T-helper 1 cell (primary cell): ENCODE measurements at places on chromosomes 16 and 17.
A peak's percentile ranks its signal among the peaks of the same experiment; 100 is the strongest.

- DNase-seq = no peak
These were observed 55.4 kb downstream of the CFDP1 start for GRCh38 chr16:75377729-75378386.

GRCh38 chr17:42387661-42388380 lies 421 bp downstream of the STAT3 start:
- peak; percentile 35 for DNase-seq

GRCh38 chr16:80741724-80742123 lies 62.7 kb downstream of the CDYL2 start:
- DNase-seq = no peak

GRCh38 chr16:4077174-4077649 lies 39.0 kb downstream of the ADCY9 start:
- DNase-seq = no peak

DNA sequence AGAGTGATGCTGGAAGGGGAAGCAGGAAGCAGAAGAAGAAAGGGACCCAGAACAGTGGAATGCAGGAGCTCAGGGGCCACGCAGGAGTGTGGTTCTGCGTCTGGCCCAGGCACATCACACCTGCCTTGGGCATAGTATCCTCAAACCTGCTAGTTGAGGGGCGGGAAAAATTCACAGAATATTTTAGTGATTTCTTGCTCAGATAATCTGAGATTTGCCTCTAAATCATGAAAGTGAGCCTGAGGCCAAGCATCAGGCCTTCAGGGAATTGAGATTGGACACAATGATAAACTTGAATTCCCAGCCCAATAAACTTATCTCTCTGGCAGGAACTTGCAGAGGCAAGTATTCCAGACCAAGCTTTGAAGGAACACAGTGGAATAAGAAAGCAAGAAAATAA lies 48.5 kb upstream of the CCL2 start:
- DNase-seq = no peak

- DNase-seq = no peak
These were observed 34.5 kb downstream of the NACA2 start for GRCh38 chr17:61556224-61557188.

DNA sequence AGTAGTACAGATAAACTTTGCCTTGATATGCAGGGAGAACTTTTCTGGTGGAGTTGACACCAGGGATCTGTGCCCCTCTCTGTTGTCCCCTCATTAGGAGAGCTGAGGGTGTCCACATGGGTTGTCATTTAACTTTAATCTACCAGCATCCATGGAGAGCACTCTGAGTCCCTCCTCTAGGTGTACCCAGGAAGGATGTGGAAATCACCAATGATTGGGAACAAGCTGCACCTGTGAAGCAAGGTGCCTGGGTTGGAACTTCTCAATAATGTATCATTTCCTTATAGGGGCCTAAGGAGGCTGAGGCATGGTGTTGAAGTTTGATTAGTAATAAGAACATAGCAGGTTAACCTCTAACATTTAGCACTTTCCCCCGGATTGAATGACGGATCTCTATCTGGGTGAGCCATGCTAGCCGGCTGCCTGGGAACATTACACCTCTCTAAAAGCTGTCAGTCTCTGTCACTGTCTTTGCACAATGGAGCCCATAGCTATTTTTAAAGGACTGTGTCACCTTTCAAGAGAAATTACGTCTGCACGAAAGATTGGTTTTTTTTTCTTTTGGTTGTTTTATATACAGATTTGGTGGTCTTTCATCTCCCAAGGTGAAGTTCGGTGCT lies 239.3 kb downstream of the MAF start:
- no peak for DNase-seq

- DNase-seq = no peak
These were observed 178.3 kb downstream of the CDK5R1 start for GRCh38 chr17:32664936-32665583.

DNA sequence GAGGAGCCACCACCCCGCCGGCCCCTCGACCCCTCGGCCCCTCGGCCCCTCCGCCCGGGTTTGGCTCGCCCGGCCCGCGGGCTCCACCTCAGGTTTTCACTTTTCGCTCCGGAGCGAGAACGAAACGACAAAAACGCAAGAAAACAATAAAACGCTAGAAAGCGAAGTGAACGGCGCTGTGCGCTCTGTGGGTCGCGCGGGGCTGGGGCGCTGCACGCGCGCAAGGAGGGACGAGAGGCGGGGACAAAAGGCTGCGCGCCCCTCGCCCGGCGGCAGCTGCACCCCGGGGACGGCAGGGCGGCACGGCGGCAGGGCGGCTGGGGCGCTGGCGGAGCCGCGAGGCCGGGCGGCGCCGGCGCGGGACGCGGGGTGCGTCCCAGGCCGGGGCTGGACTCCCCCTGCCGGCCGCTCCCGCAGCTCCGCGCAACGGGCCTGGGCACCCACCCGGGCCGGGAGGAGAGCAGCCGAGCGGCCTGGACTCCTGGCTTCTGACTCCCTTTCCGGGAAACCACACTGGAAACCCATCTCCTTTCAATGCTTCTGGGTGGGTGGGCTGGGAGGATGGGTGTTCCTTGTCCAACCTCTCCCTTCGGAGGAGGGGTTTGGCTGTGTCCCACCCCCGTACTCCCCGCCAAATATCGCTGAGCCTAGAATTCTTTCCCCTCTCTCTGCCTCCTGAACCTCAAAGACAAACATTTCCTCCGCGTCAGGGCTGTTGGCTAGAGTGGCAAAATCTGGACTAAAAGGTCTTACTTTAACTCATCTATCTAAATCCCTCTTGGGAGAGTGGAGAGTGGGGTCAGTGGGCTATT lies 9.9 kb downstream of the TBX2 start:
- DNase-seq = peak; percentile 10

GRCh38 chr16:57647136-57647875 lies 18.9 kb downstream of the ADGRG1 start:
- DNase-seq = no peak

DNA sequence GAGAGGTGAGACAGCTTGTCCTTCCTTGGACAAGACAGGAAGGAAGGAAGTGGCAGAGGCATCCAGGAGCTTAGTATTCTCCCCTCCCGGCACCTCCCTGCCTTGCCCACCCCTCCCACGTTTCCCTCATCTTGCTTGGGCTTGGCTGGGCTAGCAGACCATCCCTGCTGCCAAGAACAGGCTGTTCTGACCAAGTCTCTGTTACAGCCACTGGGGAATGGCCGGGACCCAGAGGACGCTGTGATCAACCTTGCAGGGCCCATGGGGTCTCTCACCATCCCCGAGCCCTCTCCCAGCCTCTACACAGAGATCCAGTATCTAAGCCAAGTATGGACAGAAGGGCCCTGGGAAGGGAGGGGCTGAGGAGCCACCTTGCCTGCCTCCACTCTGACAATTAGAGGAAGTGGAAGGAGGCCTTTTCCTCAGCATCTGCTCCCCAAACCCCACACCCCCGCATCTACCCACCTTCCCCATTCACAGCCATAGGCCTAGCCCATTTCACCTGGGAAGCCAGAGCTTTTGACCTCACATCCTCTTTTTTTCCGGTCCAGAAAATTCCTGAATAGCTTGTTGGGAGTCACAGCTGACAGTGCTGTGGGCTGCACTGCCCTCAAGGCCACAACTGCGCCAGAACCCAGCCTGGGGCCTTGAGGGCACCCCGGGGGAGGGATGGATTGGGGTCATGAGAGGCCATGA lies 14.1 kb downstream of the CD300LG start:
- DNase-seq = no peak

DNA sequence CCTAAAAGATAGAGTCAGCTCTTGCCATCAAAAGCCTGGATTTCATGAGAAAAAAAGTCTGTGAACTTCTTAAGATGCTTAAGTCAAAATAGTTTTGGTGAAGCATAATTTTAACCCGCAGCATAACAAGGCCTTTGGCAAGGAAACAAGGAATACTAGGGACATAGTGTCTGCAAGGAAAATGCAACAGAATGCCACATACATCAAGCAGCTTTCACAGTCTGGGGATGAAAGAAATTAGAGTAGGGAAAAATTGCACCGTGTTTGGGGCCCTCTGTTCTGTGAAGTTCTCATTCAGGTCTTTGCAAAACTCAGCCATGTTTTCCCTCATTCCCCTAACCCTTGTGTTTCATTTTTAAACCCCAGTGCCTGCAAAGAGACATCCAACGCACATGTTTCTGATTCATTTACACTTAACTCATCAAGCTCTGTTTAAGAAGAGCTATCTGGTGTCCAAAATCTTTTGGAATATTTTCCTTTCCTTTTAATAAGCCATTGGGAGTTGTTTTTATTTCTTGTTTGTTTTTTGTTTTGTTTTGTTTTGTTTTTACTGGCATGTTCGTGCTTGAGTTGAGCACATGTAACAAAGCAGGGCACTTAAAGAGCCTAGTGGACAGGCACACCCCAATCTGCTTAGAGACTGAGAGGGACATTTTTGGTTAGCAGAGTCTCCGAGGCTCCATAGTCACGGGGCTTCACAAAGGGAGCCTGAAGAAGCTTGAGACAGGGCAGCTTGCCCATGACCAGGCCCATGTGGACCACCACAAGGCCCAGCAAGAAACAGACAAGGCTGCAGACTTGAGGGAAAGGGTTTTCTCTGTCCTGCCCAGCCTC lies 116.5 kb downstream of the ANKFN1 start:
- DNase-seq = no peak

DNA sequence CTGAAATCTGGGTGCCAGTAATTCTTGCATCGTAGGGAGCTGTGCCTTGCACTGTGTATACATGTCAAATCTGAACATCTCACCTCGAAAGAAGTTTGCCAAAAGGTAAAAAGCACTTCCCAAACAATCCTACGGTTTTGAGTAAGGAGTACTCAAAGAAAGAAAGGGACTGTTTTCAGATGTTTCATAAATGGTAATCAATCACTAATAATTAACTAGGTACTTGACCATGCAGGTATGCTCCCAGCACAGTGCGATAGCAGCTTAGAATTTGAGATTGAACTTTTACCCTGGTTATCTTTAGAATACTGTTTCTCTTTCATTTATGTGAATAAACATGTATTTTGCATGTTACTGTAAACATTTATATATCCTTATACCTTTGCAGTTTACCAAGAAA lies 39.0 kb downstream of the PRKCA start:
- no peak for DNase-seq

- no peak for DNase-seq
These were observed 32.7 kb upstream of the SLC6A2 start for GRCh38 chr16:55622930-55623561.

- no peak for DNase-seq
These were observed 7.7 kb downstream of the AKTIP start for GRCh38 chr16:53495325-53495724.

GRCh38 chr17:2227025-2227699 lies 76.4 kb downstream of the SMG6 start:
- no peak for DNase-seq

- DNase-seq = no peak
These were observed 123.2 kb downstream of the CPPED1 start for GRCh38 chr16:12680531-12680930.

DNA sequence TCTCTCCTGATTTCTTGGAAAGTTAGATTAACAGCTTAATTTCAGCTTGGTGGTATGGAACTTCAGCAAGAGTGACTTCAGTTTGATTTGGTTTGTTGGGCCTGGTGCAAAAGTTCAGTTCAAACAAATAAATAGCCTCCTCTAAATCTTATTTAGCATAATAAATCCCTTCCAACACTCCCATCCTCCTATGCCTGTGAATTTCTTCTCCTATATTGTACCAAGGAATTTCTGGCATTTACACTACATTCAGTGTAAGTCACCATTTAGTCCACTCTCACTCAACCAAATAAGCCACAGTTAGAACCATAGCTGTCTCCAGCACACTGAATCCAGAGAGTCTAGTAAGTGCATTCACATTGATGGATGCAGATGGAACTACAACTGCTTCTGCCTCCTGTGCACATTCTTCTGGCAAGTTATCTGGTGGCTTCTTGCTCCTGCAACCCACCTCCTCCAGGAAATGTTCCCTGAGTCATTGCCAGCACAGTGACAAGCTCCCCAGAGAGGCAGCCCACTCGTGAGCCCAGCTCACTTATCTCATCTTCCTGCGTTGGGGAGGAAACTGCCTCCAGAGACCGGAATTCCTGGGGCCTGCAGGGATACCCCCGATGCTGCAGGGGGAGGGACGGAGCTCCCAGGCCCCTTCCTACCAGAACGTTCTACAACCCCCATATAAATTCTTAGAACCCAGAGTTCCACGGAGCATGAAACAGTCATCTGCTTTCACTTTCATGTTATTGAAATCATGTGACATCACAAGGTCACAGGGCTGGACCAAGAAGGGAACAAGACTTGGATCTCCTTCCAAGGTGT lies 318.3 kb downstream of the PHKB start:
- DNase-seq = peak; percentile 43

GRCh38 chr17:81031566-81032550 lies 3.1 kb upstream of the BAIAP2 start:
- no peak for DNase-seq
